ENCODE measurements at places on chromosomes 12 and 14. TPM values are rescaled to one million over a fixed set of nuclear protein-coding genes. Genes with fewer than 3 reads are reported as not detected.

GRCh38 chr14:21987937-21988336 lies 314.3 kb upstream of the OR4E1 start:
- DNase-seq, result no peak

DNA sequence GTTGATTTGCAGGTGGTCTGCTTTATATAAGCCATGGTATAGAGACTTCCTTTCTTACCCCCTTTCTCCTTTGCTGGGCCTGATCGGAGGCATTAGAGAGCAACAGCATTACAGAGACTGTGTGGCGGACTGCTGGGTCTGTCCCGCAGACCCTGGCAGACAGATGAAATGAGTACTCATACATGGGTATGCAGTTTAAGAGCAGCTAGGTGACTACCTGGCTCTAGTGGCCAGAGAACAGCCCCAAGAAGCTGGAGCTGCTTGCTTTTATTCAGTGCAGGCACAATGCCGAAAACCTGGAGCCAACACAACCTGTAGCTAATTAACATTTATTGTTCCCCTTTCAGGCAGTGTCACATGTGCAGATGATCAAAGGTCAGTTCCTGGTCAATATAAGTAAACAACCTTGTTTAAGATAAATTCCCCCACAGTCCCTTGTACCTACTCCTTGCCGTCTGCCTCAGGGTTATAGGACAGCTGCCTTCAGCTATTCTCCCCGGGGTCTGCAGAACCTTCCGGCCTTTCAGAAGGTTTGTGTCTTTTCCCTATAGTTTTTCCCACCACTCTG lies 160.0 kb downstream of the TRHDE start:
- DNase-seq, result no peak

GRCh38 chr12:1019283-1019682 lies 28.3 kb downstream of the ERC1 start:
- no peak for DNase-seq

- DNase-seq, result peak; percentile 33
These were observed 59.5 kb downstream of the ETNK1 start for GRCh38 chr12:22684140-22685118.

GRCh38 chr14:97571866-97572555 lies 774.8 kb downstream of the VRK1 start:
- no peak for DNase-seq

DNA sequence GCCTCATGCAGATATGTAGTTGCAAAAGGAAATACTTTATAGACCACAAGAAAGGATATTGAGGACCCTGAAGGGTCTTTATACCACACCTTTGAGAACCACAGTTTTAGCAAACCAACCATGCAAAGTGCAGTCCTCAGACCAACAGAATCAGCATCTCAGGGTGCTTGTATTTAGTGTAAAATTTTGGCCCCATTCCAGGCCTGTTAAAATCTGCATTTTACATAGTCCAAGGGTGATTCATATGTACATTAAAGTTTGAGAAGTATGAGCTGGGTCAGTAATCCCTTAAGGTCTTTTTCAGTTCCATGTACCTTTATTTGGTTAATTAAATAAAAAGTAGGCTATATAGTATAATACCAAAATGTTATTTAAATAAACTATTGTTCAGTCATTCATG lies 91.2 kb downstream of the WNK1 start:
- DNase-seq, result peak; percentile 4

GRCh38 chr12:106301241-106301610 lies 1.3 kb upstream of the TCP11L2 start:
- peak; percentile 29 for DNase-seq

DNA sequence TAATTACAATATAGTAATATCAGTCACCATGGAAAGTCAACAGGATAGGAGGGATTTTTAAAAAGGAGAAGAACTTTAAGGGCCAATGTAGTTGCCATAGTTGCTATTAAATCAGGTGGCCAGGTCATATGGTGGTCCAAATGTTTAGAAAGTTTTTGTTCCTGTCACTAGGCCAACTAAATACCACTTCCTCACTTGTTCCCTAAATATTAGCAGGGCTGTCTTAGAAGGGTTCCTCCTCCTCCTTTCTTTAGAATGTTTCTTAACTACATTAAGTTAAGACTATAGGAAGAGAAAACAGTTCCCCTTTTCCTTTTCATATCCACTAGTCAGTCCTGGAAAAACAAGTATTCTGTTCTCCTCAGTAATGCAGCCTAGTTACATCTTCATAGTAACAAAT lies 50.3 kb downstream of the MON2 start:
- no peak for DNase-seq

DNA sequence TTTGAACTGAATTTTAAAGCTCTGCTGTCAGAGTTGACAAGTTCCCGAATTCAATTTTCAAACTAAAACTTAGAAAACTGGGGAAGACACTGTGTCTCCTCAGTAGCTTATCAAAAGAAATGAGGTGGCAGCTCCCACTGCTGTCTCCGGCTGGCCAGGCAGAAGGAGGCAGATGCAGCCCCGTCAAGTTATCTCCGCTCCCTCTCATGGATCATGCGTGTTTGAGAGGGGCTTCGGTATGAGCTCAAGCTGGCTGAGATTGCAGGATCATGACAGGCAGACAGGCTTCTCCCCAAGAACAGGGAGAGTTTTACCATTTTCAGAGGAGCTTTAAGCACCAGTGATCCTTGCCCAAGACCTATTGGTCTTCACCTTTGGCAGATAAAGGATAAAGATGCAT lies 88.8 kb downstream of the NEDD1 start:
- no peak for DNase-seq

DNA sequence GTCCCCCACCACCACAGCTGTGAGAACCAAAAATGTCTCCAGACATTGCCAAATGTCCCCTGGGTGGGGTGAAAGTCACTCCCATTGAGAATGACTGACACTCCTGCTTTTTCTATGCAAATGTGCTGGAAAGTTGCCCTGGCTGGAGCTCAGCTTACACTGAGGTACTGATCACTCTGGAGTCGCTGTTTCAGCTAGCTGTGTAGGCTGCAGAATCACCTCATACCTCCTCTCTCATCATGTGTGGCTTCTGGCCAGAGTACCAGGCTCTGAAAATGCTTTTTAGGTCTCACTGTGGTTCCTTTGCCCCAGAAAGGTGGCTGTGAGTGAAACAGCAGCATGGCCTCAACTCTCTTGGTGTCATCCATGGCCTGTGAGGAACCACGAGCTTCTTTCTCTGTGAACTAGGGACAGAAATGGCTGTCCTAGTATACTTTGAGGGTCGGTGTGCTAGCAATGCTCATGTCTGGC lies 414.4 kb downstream of the DPF3 start:
- DNase-seq, result peak; percentile 26

GRCh38 chr12:107379852-107380567 lies 286.7 kb upstream of the CRY1 start:
- DNase-seq, result peak; percentile 26

DNA sequence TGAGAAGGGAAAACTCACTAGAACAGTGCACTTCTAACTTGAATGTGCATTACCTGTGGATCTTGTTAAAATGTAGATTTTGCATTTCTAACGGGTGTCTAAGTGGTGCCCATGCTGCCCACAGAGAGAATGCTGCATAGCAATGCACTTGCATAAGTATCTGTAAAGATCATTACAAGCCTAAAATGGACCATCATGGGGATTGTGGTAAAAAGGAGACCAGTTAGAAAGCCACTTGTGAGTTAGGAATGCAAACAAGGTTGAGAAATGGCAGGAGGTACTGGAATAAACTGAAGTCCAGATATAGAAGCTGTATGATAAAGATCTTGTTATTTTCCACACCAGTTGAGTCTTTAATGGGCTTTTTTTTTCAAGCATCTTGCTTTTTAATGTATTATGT lies 18.8 kb downstream of the AVPR1A start:
- DNase-seq, result no peak

DNA sequence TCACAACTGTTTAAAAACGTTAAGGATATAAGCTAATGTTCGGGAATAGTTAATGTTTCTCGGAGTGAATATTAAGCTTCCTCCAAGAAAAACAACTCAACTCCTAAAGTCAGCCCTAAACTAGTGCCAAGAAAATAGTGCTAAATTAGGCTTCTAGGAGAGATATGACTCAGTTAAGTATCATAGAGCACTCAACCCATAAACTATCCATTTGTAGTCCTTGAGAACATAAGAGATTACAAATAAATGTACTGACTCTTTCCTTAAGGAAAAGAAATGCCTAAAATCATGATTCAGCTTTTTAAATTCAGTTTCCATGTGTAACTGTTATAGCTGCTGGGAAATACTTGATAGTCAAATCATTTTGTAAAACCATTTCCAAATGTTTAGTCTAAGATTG lies 117.1 kb downstream of the HMGA2 start:
- DNase-seq, result peak; percentile 96

DNA sequence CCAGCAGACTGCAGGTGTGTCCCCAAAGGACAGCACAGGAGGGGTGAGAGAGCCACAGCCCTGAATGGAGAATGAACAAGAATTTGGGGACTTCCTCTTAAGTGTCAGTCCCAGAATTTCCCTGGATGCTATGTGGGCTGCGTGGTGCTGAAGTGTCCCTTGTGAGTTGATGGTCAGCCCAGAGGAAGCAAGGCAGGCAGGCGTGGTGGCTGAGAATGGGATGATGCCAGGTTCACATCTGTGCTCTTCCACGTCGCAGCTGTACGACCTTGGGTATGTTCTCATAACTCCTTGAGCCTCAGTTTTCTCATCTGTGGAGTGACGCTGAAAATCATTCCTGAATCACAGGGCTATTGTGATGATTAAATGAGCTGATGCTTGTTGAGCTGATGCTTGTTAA lies 62.1 kb upstream of the GPATCH2L start:
- no peak for DNase-seq

EFS gene
- 6.5 TPM for total RNA-seq

NPFF gene
- not detected for total RNA-seq

KLHL33 gene
- 0.07 TPM for total RNA-seq

TOMM20L gene
- total RNA-seq, result not detected

BICDL1 gene
- 7.3 TPM for total RNA-seq

SLC38A2 gene
- 421 TPM for total RNA-seq

PAX9 gene
- 1.9 TPM for total RNA-seq

FGF23 gene
- total RNA-seq, result not detected

SLCO1A2 gene
- 0.05 TPM for total RNA-seq

PLD4 gene
- total RNA-seq, result 0.14 TPM

MYO1H gene
- total RNA-seq, result not detected

ERBB3 gene
- 3.8 TPM for total RNA-seq
